ENCODE measurements at places on chromosomes 7 and 10.

GRCh38 chr7:95059842-95060313, 152.5 kb downstream of the PPP1R9A start:
- no peak for DNase-seq

DNA sequence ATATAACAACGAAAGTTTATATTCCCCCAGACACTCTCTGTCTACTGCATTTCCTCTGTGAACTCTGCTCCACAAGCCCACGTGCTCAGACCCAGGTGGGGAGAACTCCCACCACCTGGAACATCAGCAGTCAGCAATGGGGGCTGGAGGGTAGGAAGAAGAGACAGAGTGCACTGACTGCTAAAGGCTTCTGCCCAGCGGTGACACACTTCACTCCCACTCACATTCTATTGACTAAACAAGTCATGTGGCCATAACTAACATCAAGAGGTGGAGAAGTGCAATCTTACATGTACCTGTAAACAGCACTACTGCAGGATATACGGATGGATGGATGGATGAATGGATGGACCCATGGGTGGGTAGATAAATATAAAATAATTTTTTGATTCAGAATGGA, 122.2 kb downstream of the MPP7 start:
- DNase-seq: no peak

GRCh38 chr10:20006169-20006870, 190.1 kb downstream of the PLXDC2 start:
- no peak for DNase-seq

- DNase-seq: no peak
These were observed 14.1 kb upstream of the MRC1 start for GRCh38 chr10:17795083-17795482.

DNA sequence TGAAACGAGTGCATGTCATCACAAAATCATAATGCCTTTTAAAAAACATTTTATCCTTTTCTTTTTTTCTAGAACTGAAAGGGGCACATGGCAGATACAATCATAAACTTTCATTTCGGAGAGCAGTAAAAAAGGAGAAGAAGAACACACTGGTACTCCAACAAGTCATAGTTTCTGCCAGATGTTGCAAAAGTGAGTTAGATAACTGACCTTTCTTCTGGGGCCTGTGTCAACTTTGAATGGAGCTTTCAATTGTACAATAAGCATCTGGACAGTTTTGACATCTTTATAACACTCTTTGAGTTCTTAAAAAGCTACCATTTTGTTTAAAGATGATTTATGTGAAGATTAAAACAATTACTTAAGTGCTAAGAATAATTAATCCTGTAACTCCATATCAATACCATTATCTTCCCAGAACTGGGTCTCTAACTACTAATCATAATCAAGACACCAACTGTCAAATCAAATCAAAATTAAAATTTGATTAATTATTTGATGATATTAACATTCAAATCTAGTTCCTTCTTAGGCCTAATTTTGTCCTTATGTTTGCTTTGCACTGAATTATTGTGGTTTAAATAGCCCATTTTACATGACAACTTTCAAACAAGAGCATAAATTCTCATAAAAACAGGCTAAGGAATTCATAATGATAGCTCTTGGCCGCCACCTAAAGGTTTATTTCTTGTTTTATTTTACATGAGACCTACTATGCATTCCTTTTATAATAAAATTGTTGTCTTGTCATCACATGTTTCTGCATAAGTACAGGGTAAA, 19.5 kb upstream of the ITGB8 start:
- DNase-seq: no peak

- DNase-seq: no peak
These were observed 1506.2 kb upstream of the LRRTM3 start for GRCh38 chr10:65419629-65420028.

- no peak for DNase-seq
These were observed 23.9 kb upstream of the REEP3 start for GRCh38 chr10:63497321-63497720.

GRCh38 chr10:75243426-75243825, 7.7 kb upstream of the COMTD1 start:
- no peak for DNase-seq

GRCh38 chr10:73590881-73591799, at the start of gene USP54:
USP54 (minus strand) TSS chr10:73591342; CDS start chr10:73575658, 15,684 bp downstream.
- DNase-seq: no peak

DNA sequence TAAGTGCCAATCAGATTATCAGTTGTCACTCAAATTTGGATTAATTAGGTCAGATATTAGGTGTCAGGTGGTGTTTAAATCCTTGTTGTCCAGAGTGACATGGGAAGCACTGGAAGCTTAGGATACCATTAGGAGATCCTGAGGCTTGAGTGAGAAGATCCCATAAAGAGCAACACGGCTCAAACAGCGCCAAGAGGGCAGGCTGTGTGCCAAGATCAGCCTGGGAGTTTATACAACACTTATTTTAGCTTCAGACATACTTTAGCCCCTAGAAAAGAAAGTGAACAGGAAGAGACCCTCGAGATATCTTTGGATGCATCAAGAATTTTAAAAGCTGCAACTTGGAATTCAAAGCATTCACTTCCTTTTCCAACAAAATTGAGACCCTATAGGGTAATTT, 14.2 kb upstream of the ACTA2 start:
- DNase-seq: no peak

DNA sequence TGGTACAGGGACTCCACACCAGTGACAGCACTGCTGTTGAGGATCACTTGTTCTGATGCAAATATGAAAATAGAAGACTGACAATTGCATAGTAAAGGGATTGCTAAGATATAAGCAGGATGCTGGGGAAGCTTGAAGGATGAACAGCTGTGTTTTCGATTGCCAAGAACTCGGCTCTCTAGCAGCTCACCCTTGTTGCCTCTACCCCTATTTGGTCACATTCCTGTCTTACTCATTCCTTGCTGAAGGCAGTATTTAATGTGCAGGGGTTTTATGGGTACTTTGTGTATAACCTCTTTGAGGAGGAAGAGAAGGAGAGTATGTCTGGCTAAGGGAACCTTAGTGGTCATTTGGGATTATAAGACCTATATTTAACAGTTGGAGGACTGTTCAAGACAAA, 218.8 kb downstream of the AUTS2 start:
- DNase-seq: no peak

DNA sequence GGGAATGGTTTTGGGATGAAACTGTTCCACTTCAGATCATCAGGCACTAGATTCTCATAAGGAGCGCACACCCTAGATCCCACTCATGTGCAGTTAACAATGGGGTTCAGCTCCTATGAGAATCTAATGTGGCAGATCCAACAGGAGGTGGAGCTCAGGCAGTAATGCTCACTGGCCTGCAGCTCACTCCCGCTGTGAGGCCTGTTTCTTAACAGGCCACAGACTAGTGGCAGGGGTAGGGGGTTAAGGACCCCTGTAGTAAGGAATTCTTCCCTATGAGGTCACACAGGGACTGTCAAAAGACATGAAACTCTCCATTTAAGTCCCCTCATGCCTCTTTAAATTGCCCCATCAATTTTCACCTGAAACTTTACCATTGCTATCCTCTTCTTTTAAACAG, 8.0 kb downstream of the HGF start:
- DNase-seq: no peak

GRCh38 chr7:135678612-135679575, 16.6 kb downstream of the STMP1 start:
- DNase-seq: no peak

- no peak for DNase-seq
These were observed 142.1 kb upstream of the LANCL2 start for GRCh38 chr7:55223023-55223422.

DNA sequence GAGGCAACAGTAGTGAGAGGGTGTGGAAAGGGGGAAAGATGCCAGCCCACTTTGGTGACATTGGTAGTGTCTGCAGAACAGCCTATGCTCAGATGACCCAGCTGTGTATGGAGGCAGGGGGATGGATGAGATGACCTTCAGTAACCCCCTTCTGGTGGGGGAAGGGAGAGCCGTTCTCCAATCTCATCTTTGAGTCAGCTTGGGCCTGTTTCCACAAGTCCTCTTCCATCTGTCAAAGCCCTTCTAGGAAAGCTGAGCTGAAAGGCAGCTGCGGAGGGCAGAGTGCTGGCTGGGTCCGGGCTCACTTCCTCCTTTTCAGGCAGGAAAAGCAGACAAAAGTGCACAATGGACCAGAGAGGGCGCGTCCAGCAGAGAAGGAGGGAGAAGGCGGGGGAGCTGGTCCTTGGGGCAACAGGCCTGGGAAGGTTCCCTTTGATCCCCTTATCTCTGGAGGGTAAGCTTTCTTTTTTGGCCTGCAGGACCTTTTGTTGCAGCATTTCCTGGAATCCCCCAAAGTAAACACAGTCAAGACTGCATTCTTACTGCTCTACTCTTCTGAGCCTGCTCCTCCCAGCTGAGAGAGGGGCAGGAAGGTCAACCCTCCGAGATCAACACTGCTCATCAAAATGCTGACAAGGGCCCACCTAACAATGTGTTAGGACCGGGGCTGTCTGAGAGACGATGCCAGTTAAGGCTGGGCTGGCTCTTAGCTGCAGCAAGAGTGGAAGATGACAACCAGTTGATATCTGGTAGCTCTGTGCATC, 1.2 kb upstream of the LRMDA start:
- DNase-seq: no peak

DNA sequence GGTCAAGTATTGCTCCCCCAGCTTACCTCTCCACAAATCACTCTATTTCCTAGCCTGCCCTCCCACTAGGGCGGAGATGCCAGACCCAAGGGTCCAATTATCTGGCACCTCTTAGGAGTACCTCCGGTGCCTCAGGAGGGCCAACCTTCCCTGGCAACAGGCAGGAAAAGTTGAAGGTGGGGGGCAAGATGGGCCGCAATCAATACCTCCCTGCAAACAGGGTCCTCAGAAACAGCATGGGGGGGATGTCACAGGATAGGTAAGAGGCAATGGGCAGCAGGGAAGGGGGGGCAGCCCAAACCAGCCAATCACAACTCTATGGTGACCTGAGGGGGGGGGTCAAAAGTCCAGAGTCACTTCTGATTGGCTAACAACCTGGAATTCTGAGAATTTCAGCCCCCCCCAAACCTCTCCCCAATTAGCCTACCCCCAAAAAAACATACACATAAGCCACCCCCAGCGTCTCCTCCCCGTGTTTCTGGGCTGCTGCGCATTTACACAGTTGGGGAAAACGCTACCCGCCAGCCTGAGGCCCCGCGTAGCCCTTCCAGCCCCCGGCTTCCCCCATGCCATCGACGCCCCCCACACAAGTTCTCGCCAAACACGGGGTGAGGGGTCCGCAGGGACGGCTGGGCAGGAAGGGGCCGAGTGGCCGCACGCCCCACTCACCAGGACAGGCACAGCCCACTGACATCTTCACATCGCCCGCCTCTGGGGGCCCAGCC, 589 bp downstream of the LDB1 start:
- peak; percentile 85 for DNase-seq

- no peak for DNase-seq
These were observed 3.4 kb downstream of the PHF14 start for GRCh38 chr7:10977113-10977512.

DNA sequence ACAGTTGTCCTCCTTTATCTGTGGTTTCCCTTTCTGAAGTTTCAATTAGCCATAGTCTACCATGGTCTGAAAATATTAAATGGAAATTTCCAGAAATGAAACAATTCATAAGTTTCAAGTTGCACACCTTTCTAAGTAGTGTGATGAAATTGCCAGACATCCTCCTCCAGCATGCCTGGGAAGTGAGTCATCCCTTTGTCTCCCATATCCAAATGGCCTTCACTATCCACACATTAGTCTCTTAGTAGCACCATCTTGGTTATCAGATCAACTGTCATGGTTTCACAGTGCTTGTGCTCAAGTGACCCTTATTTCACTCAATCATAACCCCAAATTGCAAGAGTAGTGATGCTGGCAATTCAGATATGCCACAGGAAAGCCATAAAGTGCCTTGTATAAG, 83.4 kb upstream of the PPP1R9A start:
- no peak for DNase-seq

Measured in right atrium auricular region (tissue), 2 donors.